Stimulated activated CD4-positive, alpha-beta T cell treated with anti-CD3 and anti-CD28 coated beads, Interleukin-1b, Interleukin-23, amount 100 ng/mL, for 24 hours (primary cell): ENCODE measurements at places on chromosomes 7 and 10.
A peak's percentile ranks its signal among the peaks of the same experiment; 100 is the strongest.

- DNase-seq, result no peak
Observed at GRCh38 chr10:99798920-99799319, 16.5 kb downstream of the ABCC2 start.

- DNase-seq, result no peak
Observed at GRCh38 chr10:73401636-73402035, 12.2 kb downstream of the ANXA7 start.

GRCh38 chr7:53877688-53878087 is 664.5 kb upstream of the VSTM2A start:
- DNase-seq, result no peak

DNA sequence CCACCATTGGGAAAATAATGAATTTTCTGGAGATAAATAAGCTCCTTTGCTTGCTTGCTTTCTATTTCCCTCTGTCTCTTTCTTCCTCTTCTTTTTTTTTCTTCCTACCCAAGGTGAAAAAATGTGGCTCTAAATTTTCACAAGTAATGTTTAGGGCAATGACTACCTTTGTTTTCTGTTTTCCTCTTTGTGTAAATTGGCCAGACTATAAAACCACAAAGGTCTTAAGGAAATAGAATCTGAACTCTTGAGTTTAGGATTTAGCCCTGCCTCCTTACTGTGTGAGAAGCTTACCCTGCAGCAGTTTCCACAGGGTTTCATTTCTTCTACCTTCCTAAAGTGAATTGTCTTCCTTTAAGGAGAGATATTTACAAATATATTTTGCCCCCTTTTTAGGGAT is 330.4 kb downstream of the ARL4A start:
- DNase-seq, result no peak

DNA sequence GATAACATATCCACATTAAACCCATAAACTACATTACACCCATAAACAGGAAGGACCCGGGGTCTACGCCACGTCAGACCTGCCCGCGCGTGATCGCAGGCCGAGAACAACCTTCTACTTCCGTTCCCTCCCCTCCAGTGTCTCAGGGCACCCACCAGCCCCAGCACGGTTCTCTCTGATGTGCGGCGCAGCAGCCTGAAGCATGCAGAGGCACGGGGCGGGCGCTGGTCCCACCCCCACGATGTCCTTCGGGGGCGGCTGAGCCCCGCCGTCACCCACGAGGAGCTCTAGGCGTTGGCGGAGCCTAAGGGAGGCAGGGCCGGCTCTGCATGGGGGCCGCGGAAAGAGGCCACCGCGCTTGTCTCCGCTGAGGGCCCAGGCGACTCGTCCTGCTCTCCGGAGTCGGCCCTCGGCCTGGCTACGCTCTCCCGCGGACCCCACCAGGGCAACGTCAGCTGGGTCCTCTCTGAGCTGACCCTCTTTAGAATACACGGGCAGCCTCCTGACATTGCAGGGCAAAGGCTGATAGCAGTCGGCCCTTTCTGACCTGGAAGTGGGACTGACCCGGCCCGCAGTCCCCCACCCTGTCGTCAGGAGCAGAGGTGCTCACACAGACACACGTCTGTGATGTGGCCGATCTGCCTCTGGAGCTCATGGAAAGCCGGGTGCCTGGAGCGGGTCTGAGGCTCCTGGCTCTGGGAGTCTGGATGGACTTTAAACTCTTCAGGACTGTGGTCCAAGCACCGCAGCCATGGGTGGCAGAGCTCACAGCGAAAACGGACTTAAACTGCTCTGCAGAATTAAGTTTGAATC is 65.6 kb upstream of the ADGRA1 start:
- DNase-seq, result no peak

DNA sequence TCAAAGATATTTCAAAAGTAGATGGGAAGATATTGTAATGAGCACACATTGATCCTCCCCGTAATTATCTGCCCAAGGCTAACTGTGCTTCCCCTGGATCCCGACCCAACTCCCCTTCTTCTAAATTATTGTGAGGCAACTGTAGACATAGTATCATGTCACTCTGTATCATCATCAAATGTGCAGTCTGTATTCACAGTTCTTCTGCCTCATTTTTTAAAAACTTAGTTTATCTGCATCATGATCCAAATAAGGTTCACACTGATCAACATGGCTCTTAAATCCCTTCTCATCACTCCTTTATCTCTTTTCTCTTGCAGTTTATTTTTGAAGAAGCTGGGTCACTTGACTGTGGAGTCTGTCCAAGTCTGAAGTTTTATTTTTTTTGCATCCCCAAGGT is 27.5 kb downstream of the CDCA7L start:
- no peak for DNase-seq

GRCh38 chr7:117385363-117386109 is 41.8 kb downstream of the ASZ1 start:
- no peak for DNase-seq

GRCh38 chr10:77072361-77072835 is 565.2 kb downstream of the KCNMA1 start:
- DNase-seq, result no peak

GRCh38 chr10:8403711-8404371 is 349.4 kb downstream of the GATA3 start:
- no peak for DNase-seq

- no peak for DNase-seq
Observed at GRCh38 chr10:122019414-122019975, 30.5 kb downstream of the TACC2 start.

DNA sequence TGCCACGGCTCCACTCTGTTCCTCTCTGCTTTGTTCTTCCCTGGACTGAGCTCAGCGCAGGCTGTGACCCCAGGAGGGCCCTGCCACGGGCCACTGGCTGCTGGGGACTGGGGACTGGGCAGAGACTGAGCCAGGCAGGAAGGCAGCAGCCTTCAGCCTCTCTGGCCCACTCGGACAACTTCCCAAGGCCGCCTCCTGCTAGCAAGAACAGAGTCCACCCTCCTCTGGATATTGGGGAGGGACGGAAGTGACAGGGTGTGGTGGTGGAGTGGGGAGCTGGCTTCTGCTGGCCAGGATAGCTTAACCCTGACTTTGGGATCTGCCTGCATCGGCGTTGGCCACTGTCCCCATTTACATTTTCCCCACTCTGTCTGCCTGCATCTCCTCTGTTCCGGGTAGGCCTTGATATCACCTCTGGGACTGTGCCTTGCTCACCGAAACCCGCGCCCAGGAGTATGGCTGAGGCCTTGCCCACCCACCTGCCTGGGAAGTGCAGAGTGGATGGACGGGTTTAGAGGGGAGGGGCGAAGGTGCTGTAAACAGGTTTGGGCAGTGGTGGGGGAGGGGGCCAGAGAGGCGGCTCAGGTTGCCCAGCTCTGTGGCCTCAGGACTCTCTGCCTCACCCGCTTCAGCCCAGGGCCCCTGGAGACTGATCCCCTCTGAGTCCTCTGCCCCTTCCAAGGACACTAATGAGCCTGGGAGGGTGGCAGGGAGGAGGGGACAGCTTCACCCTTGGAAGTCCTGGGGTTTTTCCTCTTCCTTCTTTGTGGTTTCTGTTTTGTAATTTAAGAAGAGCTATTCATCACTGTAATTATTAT is 1.2 kb downstream of the CLDN4 start:
- no peak for DNase-seq

GRCh38 chr10:97318772-97319651 is at the start of gene FRAT1:
Gene FRAT1 (plus strand): TSS chr10:97319271. CDS start chr10:97319454, 183 bp downstream.
- peak; percentile 80 for DNase-seq

DNA sequence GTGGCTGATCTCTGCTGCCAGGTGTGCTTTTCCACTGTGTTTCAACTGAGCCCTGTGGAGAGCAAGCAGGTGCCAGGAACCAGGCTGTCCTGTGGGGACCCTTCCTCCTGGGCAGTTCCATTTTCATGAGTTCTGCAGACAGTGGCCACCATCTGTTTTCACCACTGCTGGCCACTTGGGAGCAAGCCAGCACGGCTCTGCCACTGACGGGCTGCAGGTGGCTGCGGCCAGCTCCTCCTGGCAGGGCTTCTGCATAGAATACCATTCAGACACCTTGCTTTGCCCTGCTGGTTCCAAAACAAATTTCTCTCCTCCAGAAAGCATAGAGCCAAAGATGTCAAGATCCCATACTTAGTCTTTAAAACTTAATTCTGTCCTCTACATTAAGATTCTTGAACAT is 48.3 kb downstream of the LANCL2 start:
- DNase-seq, result no peak

GRCh38 chr7:23980081-23980480 is 270.1 kb downstream of the STK31 start:
- no peak for DNase-seq

DNA sequence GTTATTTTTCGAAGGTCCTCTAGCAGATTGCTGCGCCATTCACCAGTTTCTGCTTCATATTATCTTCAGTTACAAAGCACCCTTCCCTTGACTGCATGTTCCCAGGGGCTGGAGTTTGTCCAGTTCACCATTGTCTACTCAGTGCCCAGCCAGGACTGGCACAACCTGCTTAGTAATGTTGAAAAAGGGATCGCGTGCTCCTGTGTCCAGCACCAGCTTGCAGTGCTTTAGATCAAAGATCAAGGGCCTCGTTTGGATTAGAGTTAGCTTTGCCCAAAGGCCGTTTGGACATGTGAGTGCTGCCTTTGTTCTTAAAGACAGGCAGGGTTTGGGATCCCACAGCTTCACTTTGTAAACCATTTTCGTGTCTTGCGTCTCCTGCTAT is 867 bp downstream of the ATP6V0E2 start:
- DNase-seq, result no peak

- DNase-seq, result no peak
Observed at GRCh38 chr7:104956753-104957450, 57.1 kb upstream of the KMT2E start.

GRCh38 chr7:126529254-126529653 is 723.5 kb downstream of the GRM8 start:
- no peak for DNase-seq

DNA sequence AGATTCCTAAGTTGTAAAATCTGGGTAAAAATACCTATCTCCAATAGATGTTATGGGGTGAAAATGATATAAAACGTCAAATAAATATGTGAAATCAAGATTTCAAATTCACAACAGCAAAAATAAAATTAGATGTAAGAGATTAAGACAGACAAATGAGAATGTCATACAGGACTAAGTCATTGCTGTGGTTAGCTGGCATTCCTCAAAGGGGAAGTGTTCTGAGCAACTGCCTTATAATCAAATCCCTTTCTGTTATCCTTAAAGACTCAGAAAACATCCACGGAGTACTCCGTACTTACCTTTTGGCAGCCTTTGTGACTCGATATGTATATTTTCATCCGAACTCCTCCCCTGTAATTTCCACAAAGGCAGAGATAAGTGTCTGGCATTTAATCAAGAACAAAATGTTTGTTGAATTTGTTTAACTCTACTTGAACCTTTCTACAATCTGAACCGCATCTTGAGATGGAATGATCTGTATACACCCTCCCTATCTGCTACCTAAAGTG is 559.6 kb downstream of the GATA3 start:
- no peak for DNase-seq

DNA sequence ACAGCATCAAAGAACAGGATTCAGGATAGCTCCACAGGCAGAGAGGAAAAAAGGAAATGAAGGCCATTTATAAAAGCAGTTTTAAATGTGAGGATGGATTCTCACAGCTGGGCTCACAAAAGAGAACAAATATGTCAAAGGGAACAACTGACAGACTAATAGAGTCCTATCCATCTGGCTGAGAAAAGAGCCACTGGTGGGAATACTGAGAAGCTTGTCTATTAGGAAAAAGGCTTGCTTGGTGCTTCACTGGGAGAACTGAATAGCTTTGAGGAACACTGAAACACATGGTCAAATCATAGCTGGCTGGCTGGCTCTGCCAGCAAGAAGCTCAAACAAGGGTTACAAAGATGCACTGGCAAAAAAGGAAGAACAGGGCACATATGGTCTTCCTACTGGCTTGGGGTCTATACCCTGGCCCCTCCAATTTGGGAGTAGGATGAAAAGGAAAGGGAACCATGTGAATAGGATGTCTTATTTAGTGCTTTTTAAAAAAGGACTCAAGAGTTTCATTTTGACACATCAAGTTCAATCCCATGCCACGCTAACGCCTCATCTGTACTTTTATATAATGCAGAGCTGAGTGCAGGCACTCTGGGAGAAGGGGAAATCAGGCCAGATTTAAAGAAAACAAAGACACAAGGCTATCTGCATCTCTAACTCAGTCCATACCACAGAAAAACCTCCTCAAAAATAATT is 44.8 kb upstream of the KCNIP2 start:
- no peak for DNase-seq

DNA sequence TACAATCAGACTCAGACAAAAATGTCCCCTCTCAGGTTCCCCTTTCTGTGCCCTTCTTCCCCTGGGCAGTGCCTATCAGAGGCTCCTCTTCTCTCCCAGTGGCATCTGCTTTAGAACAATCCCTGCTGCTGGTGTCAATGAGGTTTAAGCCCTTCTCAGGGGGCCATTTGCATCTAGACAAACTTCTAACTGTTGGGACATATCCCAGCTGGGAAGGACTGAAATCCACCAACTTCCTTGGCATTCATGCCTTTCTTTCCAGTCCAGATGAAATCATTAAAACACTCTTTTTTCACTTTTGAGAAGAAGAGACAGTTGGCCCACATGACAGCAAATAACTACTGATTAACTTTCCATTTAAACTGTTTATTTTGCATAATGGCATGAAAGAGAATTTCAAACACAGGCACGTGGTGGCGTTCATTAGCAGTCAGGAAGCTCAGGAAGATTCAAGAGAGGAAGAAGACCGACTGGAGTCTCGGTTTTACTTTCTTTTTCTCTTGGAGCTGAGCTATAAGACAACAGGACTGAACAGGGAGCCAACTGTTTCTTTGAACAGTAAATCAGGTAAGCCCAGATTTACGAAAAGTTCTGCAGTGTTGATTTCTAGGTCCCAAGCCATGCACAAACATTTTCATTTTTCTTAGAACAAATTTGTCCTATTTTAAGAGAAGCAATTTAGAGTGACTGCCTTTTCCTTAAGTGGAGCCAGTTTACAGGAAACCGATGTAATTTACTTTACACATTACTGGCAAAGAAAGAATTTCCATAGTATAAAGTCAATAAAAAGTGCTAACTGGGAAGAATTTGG is at the start of gene GIMAP2:
Gene GIMAP2, plus strand, starts transcription at position 488 of the 811 bp plus-strand sequence. CDS start 1,354 bp downstream, outside the sequence.
- no peak for DNase-seq
